ENCODE measurements at places on chromosomes 2 and 18.

DNA sequence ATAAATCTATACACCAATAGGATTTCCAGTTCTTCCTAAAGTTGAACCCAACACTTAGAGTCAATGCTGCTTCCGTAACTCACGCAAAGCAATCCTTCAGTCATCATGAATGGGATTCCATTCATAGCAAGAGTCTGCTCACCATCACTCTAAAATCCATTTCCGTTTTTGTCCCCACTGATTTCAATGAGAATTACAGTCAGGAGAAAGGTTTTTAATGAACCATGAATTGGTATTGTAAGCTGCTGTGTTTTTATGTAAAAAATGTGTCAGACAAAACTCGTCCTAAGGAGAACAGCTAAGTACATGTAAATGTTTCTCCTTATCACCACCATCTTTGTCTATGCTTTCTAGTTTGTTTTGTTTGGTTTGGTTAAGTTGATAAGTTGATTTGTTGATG is 391.5 kb downstream of the IRS1 start:
- no peak for DNase-seq

DNA sequence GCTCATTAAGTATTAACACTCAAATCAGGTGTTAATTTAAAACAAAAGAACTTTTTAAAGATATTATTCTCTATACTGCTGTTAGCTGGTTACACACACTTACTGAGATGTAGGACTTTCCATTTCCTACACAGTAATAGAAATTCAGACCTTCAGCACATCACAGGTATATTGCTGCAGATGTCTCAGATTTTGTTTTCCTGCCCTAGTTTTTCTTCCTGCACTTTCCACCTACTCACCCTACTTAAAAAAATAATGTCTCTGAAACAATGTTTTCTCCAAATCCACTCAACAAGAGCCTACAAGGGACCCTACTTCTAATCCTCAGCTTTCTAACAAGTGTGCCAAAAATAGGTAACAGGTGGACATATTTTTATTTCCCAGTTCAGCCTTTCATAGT is 43.9 kb downstream of the DYM start:
- DNase-seq: no peak

- DNase-seq: no peak
Observed at GRCh38 chr2:189641002-189641401, 20.3 kb upstream of the ASNSD1 start.

DNA sequence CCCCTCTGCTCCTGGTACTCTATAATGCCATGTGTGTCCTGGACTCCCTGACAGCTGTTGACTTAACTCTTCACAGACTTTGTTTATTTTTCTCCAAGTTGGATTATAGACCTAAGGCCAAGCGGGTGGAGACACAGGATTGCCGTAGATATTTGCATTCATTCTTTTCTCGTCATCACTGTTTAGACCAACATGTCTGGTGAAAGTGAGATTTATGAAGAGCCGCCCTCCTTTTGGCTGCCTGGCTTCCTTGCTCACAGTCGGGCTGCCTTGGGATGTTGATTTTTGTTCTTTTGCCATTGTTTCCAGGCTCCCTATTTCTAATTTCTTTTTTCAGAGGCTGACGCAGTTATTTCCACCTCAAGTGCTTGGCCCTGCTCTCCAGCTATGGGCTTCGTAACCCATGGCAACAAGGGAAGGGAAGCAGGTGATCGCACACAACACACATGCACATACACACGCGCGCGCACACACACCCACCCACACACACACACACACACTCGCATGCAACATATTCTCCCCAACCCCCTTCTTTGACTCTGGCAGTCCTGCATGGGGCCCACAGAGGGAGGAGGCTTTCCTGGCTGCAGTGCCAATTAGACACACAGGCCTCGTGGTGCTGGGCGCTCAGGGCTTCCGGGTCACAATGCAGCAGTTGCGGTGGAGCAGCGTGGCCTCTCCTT is 296.5 kb downstream of the MTX2 start:
- DNase-seq: no peak

DNA sequence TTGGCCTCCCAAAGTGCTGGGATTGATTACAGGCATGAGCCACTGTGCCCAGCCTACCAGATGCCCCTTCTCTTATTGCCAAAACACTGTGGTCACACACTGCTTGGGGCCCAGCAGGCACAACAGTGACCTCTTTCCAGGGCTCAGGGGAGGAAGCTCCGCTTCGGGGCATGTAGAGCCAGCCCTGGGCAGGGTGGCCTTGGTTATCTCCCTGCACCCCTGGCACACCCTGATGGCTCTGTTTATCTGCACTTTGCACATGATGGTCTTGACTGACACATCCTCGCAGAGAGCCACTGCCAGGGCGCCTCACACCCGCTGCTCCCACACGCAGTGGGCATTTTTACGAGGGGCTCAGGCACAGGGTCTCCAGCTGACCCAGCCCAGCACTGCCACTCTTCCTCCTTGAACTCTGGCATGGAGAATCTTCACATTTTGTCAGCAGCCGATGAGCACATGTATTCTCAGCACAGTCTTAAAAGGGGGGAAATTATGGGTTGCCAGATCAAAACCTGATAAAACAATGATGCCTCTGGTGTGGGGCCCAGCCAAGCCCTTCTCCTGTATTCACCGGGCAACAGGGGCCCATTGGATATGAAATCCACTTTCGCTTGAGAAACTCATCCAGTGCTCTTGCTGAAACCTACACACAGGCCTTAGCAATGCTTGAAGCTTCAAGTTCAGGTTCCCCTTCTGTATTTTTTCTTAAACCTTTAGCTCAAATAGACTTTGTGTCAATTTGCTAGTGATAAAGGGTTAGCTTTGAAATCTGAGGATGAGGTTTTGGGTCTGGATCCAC is 5.9 kb downstream of the GYPC start:
- no peak for DNase-seq

GRCh38 chr2:4122726-4123125 is 419.4 kb downstream of the DCDC2C start:
- no peak for DNase-seq

GRCh38 chr2:234994438-234995321 is 42.9 kb downstream of the SH3BP4 start:
- no peak for DNase-seq

DNA sequence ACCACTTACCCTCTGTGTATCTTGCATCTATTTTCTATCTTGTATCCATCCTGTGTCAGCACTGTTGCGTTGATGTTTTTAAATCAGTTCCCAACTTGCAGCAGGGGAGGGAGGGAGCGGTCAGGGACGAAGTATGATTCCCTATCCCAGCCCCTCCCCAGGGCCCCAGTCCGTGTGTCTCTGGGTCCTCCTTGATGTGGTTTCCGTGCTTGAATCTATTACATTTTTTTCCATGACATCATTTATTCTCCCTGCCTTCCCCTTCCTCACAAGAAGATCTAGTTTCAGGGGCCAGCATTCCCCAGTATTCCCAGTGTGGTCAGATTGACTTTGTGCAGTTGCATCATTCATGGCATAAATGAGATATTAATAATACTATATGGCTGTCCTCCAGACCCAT is 479.3 kb downstream of the PTPRM start:
- DNase-seq: no peak

DNA sequence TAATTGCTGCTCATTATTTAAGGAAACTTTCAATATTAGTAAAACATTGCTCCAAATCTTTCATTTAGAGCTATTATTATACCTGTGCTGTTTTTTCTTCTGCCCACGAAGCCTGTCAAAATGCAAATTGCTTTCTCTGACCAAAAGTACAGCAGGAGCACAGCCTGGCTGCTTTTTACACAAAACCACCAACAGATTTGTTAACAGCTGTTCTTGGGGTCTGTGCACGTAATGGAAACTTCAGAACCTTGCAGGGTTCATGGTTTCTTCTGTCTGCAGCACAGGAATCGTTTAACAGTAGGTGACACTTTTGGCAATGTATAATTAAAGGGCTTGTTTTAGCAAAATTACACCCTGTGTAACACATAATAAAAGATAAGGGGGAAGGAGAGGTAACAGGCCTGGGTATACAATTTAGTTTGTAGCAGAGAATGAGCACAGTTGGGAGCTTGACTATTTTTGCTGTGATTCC is 447.3 kb downstream of the KCNJ3 start:
- no peak for DNase-seq
